ENCODE measurements at places on chromosomes 2 and 18. TPM values are rescaled to one million over a fixed set of nuclear protein-coding genes. Genes with fewer than 3 reads are reported as not detected.

DNA sequence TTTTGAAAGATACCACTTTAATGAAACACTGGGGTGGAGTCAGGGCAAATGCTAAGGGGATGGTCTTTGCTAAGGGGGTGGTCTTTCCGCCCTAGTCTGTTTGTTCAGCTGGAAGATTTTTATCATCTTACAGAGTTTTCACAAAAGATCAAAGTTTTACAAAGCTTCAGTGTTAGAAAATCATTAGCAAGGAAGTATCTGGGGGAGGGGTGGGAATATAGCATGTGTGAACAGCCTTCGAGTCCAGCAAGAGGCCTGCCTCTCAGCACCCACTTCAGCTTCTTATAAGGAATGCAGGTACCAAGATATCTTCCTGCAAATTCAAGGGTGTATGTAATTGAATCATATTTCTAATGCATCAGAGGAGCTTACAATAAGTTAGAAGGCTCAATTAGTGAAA is 112.9 kb downstream of the RAPGEF4 start:
- H3K36me3 ChIP-seq: no peaks in the 10 kb centered on the region
- no peaks in the 10 kb centered on the region for H3K27me3 ChIP-seq
- H3K4me1 ChIP-seq: no peaks in the 10 kb centered on the region
- H3K27ac ChIP-seq: no peak overlapping the region
- H3K4me3 ChIP-seq: no peak overlapping the region

DNA sequence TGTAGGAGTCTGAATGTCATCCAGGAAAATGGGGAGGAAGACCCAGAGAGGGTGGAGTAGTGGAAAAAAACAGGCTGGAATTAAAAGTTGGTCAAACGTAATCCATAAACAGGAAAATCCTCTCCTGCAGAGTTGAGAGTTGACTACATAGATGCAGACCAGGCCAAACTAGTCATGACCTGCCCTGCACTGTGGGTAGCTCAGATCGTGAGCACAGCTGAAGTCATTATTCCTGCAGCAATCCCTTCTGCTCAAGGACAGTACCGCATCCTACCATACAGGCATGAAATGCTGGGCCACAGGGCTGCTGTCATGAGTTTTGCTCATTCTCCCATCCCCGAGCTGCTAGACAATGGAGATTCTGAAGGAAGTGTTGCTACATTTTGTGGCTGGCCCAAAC is 352.2 kb downstream of the EN1 start:
- no peaks in the 10 kb centered on the region for H3K36me3 ChIP-seq
- no peak overlapping the region for H3K4me3 ChIP-seq
- no peak for DNase-seq
- peaks cover 10% of the 10 kb centered on the region for H3K4me1 ChIP-seq
- no peak overlapping the region for H3K27ac ChIP-seq

DNA sequence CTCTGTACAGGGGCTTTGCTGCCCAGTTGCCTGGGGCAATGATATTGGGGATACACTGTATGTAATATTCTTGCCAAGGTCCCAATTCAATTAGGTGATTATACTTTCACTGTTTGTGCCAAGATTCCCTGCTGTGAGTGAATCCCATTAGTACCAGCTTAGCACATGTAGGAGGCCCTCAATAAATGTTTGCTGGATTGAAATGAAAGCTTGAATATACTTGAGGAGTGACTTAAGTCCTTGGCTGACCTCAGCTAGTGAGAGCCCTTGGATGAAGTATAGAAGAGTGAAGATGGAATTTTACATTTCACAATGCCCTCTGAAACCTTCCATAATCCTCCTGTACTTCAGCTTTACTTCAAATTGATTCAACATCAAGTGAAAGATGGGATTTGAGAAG is 102.9 kb downstream of the GATA6 start:
- no peak overlapping the region for H3K4me3 ChIP-seq
- no peak overlapping the region for H3K27ac ChIP-seq
- no peaks in the 10 kb centered on the region for H3K4me1 ChIP-seq
- H3K36me3 ChIP-seq: no peaks in the 10 kb centered on the region

DNA sequence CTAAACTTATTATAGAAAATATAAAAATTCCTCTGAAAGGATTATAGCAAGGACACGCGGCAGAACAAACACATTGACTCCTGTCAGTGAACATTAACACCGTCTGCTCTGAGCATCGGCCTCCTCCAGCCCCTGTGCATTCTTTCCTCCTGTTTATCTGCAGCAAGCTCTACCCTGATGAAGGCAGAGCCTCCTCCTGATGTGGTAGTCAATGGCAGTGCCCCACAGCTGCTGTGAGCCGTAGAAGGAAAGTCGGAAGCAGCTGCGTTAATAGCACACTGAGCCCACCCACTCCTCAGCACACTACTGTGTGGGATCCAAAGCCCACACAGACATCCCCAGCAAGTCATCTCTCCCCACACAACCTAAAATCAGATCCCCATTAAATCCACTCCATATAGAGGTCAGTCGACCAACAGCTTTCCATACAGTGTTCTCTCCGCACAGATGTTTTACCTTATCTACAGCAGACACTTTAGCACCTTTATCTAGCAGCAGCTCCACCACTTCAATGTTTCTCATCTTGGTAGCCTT is 41.0 kb downstream of the KIDINS220 start:
- no peak overlapping the region for H3K4me3 ChIP-seq
- no peak for DNase-seq
- H3K4me1 ChIP-seq: no peaks in the 10 kb centered on the region
- no peaks in the 10 kb centered on the region for H3K27me3 ChIP-seq
- no peak overlapping the region for H3K27ac ChIP-seq

DNA sequence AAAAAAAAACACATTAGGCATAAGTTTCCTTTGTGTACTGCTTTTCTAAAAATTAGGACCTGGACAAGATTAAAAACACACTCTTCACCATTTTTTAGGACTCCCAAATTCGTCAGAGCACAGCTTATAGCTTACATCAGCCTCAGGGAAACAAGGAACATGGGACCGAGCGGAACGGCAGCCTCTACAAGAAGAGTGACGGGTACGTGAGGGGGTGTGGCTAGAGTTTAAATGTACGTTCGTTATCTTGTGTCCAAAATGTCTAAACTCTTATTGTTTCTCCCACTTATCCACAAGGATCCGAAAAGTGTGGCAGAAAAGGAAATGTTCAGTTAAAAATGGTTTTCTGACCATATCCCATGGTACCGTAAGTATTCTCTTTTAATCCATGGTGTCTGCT is 78.9 kb downstream of the ITGB1BP1 start:
- H3K4me1 ChIP-seq: no peaks in the 10 kb centered on the region
- H3K27me3 ChIP-seq: no peaks in the 10 kb centered on the region
- H3K4me3 ChIP-seq: no peak overlapping the region
- no peak overlapping the region for H3K27ac ChIP-seq
- H3K36me3 ChIP-seq: no peaks in the 10 kb centered on the region

- no peak overlapping the region for H3K27ac ChIP-seq
- H3K4me1 ChIP-seq: peaks cover 2% of the 10 kb centered on the region
- no peak for DNase-seq
- H3K27me3 ChIP-seq: no peaks in the 10 kb centered on the region
- no peaks in the 10 kb centered on the region for H3K36me3 ChIP-seq
Observed at GRCh38 chr18:46693996-46694395, 37.0 kb upstream of the LOXHD1 start.

- H3K4me3 ChIP-seq: no peak overlapping the region
- H3K4me1 ChIP-seq: peaks cover 10% of the 10 kb centered on the region
- no peak for DNase-seq
- H3K27ac ChIP-seq: no peak overlapping the region
- no peaks in the 10 kb centered on the region for H3K36me3 ChIP-seq
Observed at GRCh38 chr2:188345020-188345419, 53.3 kb downstream of the GULP1 start.

- H3K27me3 ChIP-seq: no peaks in the 10 kb centered on the region
- H3K27ac ChIP-seq: no peak overlapping the region
- H3K36me3 ChIP-seq: no peaks in the 10 kb centered on the region
- H3K4me3 ChIP-seq: no peak overlapping the region
Observed at GRCh38 chr2:98483257-98483861, 38.7 kb downstream of the INPP4A start.

DNA sequence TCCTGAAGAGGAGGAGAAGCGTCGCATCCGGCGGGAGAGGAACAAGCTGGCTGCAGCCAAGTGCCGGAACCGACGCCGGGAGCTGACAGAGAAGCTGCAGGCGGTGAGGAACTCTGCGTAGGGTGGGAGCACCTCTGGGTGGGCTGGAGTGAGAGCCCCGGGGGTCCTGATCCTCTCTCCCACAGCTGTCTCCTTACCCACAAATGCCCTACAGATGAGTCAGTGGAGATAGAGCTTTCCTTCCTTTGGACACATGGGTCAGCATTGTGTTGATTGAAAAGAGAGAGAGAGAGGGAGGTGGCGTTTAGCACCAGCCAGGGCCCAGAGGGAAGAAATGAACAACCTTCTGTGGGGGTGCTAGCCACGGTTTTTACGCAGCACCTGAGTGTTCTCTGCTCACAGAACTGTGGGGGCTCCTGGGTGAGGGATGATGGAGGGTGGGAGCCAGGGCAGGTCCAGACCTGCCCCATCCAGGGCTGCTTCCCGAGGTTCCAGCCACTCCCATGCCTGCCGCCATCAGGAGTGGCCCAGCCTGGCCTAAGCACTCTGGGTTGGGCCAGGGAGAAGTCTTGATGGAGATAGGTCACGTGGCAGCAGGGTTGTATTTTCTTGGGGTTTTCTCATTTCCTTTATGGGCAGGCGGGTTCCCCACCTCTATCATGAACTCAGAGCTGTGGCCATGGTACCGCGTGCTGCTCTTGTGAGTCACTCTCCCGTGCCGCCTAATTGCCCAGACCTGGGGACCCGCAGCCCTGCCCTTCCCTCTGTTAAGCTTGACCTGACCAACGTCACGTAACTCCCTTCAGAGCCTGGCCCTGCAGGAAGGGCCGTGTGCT is 16.3 kb downstream of the FOSL2 start:
- H3K4me3 ChIP-seq: no peak overlapping the region
- peaks cover 6% of the 10 kb centered on the region for H3K36me3 ChIP-seq
- H3K27ac ChIP-seq: no peak overlapping the region
- no peak for DNase-seq

GRCh38 chr18:26003356-26003755 is 87.1 kb downstream of the SS18 start:
- H3K4me3 ChIP-seq: no peak overlapping the region
- no peak overlapping the region for H3K27ac ChIP-seq
- no peaks in the 10 kb centered on the region for H3K27me3 ChIP-seq
- no peaks in the 10 kb centered on the region for H3K4me1 ChIP-seq
- no peak for DNase-seq

- no peaks in the 10 kb centered on the region for H3K4me1 ChIP-seq
- no peak overlapping the region for H3K27ac ChIP-seq
- H3K4me3 ChIP-seq: no peak overlapping the region
- no peaks in the 10 kb centered on the region for H3K27me3 ChIP-seq
Observed at GRCh38 chr18:74529811-74530583, 4.3 kb upstream of the CNDP1 start.

DNA sequence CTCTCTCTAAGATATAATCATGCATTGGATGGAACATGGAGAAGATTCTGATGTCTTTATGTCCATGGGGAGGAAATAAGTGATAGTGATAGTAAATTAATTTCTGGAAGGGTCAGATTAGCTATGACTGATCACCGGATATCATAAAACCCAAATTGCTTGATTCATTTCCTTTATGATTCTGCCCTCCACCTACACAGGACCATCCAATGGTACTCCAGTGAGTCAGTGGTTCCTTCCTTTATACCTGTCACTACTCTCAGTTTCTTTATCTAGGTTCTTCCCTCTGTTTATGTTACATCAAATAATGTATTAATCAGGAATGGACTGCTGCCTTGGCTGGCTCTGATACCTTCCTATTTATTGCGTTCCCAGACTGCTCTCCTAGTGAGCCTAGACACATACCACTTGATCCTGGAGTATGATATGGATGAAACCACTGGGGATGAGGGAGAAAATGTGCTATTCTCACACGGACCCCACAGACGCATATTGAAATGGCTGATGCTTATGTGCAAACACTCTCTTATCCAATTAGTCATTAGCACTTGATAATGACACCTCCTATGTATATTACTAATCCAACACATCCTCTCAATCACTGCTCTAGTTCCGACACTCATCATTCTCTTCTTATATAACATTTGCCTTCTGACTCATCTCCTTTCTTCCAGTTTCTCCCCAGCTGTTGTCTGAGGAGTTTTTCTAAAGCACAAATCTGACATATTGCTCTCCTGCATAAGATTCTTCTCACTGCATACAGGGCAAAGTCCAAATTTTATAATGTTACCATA is 315.6 kb downstream of the INSIG2 start:
- no peaks in the 10 kb centered on the region for H3K27me3 ChIP-seq
- no peaks in the 10 kb centered on the region for H3K4me1 ChIP-seq
- DNase-seq: no peak

GRCh38 chr2:98369710-98370239 is 23.5 kb downstream of the CNGA3 start:
- H3K4me3 ChIP-seq: no peak overlapping the region
- no peaks in the 10 kb centered on the region for H3K36me3 ChIP-seq
- H3K27me3 ChIP-seq: no peaks in the 10 kb centered on the region
- DNase-seq: no peak

DNA sequence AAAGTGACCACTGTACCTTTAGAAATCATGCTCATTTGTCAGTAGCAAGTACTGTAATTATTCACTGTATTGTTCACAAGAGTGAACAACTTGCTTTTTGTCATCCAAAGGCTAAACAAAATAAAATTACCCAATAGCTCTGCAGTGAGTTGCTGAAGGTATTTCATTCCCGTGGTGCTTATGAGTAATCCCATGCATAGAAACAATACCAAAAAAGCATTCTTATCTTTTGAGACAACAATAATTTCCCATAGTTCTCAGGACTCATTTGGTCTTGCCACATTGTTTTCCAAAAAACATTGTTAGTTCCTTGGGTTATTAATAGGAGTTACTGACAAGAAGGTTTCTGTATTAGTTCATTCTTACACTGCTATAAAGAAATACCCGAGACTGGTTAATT is 503.2 kb upstream of the FAM98A start:
- no peaks in the 10 kb centered on the region for H3K36me3 ChIP-seq
- no peaks in the 10 kb centered on the region for H3K27me3 ChIP-seq
- no peaks in the 10 kb centered on the region for H3K4me1 ChIP-seq
- DNase-seq: no peak

GRCh38 chr2:105186967-105187498 is 54.5 kb upstream of the GPR45 start:
- H3K4me3 ChIP-seq: no peak overlapping the region
- H3K4me1 ChIP-seq: no peaks in the 10 kb centered on the region
- no peak overlapping the region for H3K27ac ChIP-seq
- no peak for DNase-seq
- no peaks in the 10 kb centered on the region for H3K27me3 ChIP-seq

- no peaks in the 10 kb centered on the region for H3K27me3 ChIP-seq
- no peaks in the 10 kb centered on the region for H3K36me3 ChIP-seq
- no peak overlapping the region for H3K4me3 ChIP-seq
- DNase-seq: no peak
- H3K4me1 ChIP-seq: no peaks in the 10 kb centered on the region
Observed at GRCh38 chr2:217399291-217399690, 539.4 kb upstream of the TNP1 start.

The UGT1A3 gene
- not detected for polyA plus RNA-seq

The ADAM17 gene
- polyA plus RNA-seq: 4.2 TPM

The CDH7 gene
- 0.67 TPM for polyA plus RNA-seq

The UGT1A4 gene
- not detected for polyA plus RNA-seq

The MDH1 gene
- 201 TPM for polyA plus RNA-seq

The HOXD9 gene
- not detected for polyA plus RNA-seq

Measured in H1 (cell line).